ENCODE measurements at places on chromosomes 1 and 21. TPM values are rescaled to one million over a fixed set of nuclear protein-coding genes. Genes with fewer than 3 reads are reported as not detected.

Gene NECTIN4
- total RNA-seq: 6.8 TPM

Gene AGRN
- total RNA-seq: 377 TPM

Gene SAMD13
- total RNA-seq: 1.1 TPM

Gene S100A12
- not detected for total RNA-seq

Gene C1orf185
- total RNA-seq: not detected

Gene LMX1A
- not detected for total RNA-seq

DNA sequence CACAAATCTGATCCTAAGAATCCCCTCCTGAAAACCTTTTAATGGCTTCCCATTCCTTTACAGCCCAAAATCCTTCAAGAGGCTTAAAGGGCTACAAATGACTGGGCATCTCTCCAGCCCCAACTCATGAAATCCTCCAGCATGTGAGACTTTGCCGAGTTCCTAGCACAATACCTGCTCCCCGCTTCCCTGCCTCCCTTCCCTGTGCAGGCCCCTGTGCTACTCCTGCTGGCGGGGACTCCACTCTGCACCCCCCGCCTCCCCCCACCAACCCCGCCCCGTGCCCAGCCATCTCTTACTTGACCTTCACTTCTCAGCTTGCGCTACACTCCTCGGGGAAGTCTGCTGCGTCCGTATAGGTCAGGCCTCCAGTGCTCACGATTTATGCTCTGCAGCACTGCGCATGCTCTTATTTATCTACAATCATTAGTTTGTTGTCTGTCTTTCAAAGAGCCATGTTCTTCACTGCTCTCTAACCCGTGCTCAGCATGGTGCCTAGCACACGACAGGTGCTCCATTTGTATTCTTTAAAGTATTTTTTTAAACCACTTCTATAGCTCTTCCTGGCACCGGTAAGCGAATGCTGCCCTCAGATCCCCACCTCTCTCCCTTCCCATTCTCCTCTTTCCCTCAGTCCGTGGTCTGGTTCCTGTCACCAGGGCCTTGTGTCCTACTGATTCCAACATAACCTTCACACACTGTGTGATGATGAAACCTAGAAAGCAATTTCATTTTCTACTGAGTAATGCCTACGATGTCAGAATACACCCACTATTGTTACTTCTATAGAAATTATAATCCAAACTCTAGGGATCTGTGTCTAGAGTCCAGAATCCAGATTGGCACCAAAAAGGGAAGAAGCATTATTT, 37.5 kb upstream of the PLA2G2C start:
- no peak for DNase-seq

GRCh38 chr1:228490120-228491078, 3.2 kb downstream of the RNF187 start:
- DNase-seq: peak; percentile 18

DNA sequence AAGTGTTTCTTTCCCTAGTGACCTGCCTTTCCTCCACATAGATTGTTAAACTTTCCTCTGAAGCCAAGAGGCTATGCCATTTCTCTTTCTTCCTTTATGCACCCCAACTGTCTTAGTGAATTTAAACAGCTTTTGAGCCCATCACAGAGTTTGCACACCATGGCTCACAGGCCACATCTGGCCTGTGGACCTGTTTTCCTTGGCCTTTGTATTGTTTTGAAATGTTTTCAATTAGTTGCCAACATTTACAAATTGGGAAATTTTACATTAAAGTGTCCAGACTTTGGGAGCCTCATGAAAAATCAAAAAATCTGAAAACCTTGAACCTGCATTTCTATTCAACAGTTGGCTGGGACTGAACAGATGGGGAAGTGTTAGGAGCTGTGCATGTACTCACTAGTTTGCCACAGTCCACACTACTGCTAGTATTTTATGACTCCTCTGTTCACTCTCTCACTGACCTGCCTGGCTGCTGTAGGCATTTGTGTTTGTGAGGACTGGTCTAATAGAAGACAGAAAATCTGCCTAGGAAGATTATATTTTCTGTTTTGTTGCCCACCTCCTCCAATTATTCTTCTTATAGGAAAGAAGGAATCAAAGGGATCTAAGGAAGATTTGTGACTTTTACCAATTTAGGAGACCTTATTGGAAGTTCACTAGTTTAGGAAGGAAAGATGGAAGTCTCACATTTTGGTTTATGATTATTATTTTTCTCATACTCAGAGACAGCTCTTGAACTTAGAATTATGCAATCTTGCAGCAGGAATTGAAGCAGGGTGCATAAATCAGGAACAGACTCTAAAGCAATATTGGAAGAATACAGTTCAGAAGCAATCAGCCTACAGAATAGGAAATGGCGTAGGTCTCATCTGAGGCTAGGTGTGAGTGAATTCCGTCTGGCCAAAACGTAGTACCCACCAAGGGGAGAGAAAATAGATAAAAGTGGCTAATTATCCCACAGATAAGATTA, 134.7 kb downstream of the HLX start:
- no peak for DNase-seq

GRCh38 chr1:6723621-6724428, 22.2 kb upstream of the DNAJC11 start:
- DNase-seq: no peak

- no peak for DNase-seq
These were observed 64.5 kb upstream of the CSF1 start for GRCh38 chr1:109846162-109846561.

DNA sequence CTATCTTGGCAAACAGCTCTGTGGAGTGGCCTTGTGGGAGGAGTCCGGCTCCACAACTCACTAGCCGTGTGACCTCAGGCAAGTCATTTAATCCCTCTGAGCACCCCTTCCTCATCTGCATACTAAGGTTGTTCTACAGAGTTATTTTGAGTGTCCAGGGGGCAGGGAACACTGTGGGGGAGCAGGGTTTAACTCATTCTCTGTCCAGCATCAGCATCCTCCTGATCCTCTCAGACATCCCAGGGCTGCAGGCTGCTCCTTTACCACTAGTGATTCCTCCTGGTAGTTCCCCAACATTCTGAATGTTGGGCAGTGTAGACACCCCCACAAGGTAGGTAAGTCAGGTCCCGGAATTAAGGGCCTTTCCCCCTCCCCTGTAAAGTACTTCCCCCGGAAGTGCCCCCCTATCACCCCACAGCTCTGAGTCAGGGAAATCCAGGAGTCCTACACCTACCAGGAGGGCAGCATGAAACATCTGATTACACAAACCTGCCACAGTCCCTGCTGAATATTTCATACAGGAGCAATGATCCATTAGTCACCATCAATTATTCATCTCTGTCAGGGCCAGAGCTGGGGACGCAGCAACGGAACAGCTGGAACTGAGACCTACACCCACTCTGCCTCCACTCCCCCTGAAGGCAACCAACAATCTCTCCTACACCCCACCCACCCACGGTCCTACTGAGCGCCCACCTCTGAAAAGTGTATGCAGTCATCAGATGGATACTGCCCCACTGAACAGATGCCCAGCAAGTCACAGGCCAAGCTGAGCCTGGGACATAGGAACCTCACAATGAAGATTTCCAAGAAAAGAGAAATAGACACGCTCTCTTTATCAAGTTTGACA, 20.5 kb downstream of the SYT2 start:
- DNase-seq: peak; percentile 14

GRCh38 chr1:209875515-209875914, 47.7 kb downstream of the UTP25 start:
- DNase-seq: peak; percentile 72

- peak; percentile 74 for DNase-seq
These were observed 27.3 kb upstream of the TMEM61 start for GRCh38 chr1:54952950-54953718.

DNA sequence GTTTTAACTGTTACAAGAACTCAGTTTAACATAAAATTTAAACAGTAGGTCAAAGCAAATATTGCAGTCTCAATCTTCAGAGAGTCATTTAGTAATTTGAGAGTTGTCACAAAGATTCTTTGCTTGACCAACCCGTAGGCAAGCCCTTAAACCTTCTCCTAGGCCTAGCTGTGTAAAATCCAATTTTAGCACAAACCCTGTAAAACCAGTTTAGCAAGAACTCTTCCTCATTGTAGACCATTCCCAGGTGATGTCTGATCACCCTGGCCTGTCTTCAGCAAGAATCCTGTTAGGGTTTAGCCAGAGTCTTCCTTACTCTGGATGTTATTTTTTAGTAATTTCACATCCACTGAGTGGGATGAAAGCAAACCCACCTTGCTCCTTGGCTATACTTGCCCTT, 30.1 kb downstream of the LRIG2 start:
- peak; percentile 93 for DNase-seq

DNA sequence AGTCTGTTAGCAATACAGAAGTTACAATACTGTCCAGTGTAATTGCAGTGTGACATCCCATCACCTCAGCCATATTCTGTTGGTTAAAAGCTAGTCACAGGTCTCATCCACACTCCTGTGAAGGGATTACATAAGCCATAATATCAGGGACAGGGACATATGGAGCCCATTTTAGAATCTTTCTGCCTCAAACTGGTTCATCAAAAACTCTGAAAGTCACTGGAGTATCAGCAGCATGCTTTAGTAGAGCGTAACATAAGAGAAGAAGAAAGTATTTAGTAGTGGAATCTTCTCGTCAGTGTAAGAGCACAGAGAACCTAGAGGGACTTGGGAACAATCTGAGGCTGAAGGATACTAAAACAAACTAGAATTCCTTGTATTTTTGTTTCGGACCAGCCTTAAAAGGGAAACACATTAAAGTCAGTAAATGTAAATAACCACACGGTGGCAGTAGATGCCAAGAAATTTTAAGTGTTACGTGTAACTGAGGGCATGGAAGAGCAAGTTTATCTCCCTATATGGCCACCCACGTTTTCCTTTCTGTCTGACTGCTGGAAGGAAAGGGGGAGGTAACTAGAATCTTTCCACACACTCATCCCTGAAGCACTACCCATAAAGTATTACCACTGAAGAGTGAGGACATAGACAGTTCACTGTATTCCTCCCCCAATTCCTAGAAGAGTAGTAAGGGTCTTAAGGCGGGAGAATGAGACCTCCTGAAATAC, 41.6 kb upstream of the AGL start:
- DNase-seq: peak; percentile 93

DNA sequence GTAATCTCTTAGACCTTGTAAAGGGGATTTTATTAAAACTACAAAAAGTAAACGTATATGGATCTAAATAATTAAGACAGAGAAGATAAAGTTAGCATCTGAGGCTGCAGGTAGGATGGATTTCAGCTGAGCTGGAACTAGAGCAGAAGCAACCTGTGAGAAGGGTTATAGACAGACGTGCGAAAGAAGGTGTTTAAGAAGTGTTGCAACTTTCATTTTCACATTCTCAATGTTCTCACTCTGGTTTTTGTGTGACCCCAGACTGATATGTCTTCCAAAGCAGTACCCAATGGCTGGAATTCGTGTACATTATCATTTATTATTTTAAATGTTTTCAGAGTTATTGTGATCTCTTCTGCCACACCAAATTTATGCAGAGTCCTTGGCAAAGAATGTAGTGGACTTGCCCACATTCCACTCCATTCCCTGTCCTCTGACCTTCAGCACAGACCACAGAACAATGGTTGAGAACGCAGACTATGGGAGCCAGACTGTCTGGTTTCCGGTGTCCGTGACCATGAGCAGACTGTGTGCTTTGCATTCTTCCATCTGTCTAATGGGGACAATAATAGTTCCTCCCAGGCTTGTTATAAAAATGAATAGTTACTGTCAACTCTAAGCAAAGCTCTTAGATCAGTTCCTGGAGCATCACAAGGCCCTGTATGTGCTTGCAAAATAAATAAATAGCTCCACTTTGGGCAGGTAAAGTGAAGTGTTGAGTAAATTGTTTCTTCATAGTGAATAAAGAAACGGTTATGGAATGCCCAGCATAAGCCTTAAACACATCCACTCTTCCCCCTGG, 140.6 kb upstream of the SAMSN1 start:
- DNase-seq: no peak

DNA sequence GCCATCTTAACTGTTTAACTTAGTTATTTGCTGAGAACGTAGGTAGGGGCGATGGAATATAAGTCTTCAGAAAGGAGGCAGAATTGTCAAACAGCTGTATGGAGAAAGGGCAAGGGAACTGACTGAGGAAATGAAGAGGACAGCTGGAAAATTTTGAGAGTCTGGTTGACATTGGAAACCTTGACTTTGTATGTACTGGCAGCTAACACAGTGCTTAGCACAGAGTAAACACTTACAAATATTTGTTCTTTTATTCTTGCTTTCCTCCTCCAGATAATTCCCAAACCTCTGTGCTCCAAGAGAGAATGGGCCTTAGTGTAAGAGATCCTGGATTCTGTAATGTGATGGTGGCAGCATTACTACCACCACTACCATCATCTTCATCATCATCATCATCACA, 91.3 kb downstream of the ZSCAN20 start:
- no peak for DNase-seq

- DNase-seq: peak; percentile 77
These were observed 60.2 kb upstream of the PDE9A start for GRCh38 chr21:42593007-42593814.

DNA sequence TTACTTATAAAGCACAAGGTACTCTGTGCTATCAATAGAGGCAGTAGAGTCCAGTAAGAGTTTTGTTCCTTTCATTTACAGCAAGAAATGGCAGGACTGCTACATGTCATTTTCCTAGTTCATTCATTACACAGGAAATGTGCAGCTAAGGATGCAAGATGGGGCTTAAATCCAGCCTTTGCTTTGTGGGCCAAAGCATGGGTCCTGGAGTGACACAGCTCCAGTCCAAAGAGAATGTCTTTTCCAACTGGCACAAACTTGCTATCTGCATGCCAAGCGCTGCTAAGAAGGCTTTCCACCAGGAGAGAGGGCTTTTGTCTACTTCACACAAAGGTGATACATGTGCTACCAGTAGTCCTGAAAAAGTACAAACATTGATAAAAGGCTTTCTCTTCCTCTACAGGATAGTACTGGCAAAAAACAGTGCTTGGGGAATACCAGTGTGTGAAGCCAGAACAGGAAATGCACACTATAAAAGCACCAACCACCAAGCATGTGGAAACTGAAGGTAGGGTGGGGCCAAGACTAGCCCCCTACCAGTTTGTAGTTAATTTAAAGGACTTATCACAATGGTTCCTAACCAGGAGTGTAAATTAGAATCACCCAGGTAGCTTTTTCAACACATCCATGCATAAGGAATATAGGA, 68.7 kb downstream of the ARID4B start:
- DNase-seq: no peak
